CD4-positive, alpha-beta T cell treated with Interleukin-17A for 4 hours (primary cell): ENCODE measurements at places on chromosomes 2 and 18.

GRCh38 chr18:63180971-63181376, 138.6 kb downstream of the BCL2 start:
- no peak for DNase-seq

- no peak for DNase-seq
Observed at GRCh38 chr2:39609917-39610316, 55.8 kb upstream of the TMEM178A start.

DNA sequence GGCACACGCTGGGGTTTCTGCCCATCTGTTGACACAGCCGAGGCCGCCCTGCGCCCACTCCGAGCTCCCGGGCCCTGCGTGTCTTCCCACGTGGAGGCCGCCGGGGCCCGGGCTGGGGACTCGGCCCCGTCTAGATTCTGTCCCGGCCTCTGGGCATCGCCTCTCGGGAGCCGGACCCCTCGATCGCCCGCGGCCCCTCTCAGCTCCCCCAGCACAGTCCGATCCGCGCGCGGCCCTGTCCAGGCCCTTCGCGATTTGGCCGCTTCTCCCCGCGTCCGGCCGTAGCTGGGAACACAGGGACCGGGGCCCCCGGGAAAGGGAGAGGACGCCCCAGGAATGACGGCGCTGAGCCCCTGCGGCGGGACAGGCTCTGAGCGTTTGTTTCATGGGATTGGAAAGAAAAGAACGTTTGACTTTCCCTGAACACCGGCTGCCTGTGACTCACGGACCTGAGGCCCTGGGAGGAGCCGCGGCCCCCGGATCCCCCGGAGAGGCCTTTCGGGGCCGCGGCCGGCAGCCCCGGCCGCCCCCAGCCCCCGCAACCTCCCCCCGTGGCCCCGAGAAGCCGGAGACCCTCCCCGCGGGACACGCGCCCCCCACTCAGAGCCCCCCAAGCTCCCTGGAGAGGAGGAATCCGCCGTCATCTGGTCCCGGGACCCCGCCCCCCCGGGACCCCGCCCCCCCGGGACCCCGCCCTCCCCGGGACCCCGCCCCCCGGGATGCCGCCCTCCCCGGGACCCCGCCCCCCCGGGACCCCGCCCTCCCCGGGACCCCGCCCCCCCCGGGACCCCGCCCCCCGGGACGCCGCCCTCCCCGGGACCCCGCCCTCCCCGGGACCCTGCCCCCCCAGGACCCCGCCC, 62.7 kb upstream of the CTDP1 start:
- no peak for DNase-seq

DNA sequence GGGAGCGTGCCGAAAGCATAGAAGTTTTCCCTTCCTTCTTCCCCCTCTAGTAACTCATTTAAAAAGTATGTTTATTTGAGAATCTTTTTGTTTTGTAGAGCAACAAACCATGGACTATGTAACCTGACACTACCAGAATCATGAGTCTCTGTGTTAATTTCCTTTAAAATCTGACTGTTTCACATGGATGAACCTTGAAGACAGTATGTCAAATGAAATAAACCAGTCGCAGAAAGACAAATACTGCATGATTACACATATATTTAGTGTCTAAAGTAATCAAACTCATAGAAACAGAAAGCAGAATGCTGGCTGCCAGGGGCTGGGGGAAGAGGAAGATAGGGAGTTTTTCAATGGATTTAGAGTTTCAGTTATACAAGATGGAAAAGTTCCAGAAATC, 32.3 kb downstream of the PTPN2 start:
- no peak for DNase-seq

- no peak for DNase-seq
Observed at GRCh38 chr18:37471637-37472036, 94.0 kb downstream of the CELF4 start.

GRCh38 chr2:232441147-232441651, 14.8 kb upstream of the ALPI start:
- DNase-seq: no peak

GRCh38 chr2:9519250-9519649, 36.4 kb downstream of the ADAM17 start:
- no peak for DNase-seq

GRCh38 chr2:239285071-239285931, 115.5 kb downstream of the HDAC4 start:
- peak; percentile 60 for DNase-seq

DNA sequence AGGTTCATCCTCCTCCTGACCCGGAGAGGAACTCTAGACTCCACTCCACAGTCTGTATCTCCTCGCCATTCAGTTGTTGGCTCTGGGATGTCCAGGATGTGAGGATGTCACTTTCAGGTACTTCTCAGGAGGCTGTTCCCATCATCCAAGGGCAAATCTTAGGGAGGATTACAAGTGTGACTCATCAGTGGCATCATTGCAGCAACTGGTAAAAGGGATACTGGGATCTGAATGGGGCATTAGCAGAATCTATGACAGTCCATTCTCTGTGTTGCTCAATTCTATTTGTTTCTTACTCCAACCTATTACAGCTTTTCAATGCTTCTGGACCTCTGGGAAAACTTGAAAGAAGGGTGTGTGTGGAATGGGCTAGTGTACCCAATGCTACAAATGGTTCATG, 81.5 kb upstream of the FN1 start:
- no peak for DNase-seq

DNA sequence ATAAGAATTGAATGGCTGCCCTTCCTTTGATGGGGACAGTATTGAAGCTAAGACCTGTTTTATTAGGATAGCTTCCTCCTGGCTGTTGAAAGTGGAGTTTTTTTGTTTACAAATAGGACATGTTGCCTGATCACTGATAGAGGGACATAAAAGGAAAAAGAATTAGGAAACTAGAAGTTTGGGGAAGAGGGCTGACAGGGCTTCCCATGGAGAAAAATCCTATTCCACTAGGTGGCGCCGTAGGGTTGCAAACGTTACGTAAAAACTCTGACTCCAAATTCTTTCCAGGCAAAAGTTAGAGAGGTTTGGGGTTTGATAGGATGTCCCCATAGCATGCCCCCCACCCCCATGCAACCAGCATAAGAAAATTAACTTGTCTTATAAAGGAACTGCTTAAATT, 11.1 kb upstream of the RBFA start:
- no peak for DNase-seq

DNA sequence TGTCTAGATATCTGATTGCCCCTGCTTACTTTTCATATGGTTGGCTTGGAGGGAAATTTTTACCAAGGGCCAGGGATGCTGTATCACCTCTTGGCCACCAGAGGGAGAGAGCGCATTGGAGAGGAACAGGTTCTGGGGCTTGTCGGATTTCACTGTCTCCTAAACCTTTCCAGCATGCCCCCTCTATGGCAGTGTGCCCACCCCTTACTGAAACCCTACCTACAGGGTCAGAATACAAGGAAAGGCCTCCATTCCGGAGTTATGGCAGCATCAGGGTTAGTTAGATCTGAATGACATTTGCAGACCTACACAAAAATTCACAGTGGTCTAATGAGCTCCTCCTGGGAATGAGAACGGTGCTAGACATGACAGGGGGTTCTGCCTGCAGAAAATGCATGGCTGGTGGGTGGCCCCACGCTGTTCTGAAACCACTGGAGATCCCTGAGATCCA, 5.8 kb downstream of the SLC14A2 start:
- DNase-seq: peak; percentile 47

- no peak for DNase-seq
Observed at GRCh38 chr2:28475088-28475595, 20.7 kb upstream of the PLB1 start.

DNA sequence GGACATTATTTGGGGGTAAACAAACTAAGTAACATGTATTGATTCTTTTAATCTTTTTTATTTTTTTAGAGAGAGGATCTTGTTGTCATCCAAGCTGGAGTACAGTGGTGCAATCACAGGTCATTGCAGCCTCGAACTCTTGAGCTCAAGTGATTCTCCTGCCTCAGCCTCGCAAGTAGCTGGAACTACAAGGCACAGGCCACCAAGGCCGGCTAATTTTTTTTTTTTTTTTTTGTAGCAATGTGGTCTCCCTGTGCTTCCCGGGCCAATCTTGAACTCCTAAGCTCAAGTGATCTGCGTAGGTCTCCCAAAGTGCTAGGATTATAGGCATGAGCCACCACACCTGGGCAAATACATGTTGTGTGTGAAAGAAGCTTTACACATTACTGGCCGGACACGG, 29.6 kb downstream of the OLA1 start:
- no peak for DNase-seq

GRCh38 chr2:3241971-3242746, 135.5 kb downstream of the EIPR1 start:
- no peak for DNase-seq

GRCh38 chr2:72837171-72837570, 11.3 kb upstream of the EXOC6B start:
- DNase-seq: no peak

DNA sequence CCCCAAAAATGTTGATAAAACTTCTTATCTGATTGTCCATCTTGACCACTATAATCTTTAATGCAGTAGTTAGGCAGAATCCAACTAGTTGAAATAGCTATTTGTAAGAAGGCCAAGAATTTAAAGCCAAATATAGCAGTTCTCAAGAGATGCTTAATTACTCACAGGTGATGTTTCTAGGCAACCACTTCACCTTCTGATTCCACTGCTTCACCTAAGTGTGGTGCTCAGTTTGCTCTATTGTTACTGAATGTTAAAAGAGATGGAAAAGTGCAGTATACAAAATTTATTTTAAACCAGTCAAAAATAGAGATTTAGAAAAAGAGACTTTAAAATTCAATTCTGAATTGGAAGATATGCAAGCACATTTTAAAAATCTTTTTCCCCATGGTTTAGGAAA, 539.4 kb downstream of the ZNF804A start:
- no peak for DNase-seq

DNA sequence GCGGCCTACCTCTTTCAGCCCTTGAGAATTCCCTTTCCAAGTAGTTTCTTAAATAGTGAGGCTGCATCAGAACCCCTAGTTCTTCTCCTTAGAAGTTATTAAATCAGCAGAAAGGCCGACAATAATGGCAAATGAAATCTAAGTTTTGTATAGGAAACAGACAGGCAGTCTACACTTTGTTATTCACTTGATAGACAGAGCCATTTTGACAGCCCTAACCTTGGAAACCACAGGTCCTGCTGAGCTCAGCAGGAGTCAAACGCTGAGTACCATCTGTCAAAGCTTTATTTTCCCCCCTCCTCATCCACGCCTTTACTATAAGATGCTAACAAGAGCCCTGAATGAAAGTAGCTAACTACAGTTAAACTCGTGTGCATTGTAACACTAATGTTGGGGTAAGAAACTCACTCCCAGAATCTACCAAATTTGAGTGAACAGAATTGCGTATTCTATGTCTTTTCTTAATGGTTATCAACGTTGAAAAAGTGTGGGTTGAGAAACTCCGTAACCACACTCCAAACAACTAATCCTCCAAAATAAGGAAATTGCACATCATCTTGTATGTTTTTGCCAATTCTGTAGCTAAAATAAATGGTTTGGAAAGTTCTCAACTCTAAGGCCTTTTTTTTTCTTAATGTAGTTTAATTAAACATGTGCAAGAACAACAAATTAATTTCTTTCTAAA, 90.6 kb upstream of the EFEMP1 start:
- no peak for DNase-seq

DNA sequence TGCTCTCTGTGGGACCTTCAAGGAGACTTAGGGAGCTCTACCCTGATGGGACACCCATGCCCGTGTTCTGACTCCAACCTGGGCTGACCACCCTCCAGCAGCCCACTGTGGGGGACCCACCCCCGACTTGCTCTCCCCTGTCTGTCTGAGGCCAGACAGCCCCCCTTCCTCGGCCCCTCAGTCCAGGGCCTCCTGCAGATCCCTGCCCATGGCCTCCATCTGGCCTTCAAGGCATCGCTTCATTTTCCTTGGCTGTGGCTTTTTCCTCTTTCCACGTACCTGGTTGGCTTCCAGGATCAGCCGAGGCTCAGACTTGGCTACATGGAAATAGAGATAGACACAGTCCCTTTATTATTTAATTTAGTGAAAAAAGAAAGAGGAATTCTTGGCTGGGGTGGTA, 290.0 kb downstream of the CYP26B1 start:
- no peak for DNase-seq

DNA sequence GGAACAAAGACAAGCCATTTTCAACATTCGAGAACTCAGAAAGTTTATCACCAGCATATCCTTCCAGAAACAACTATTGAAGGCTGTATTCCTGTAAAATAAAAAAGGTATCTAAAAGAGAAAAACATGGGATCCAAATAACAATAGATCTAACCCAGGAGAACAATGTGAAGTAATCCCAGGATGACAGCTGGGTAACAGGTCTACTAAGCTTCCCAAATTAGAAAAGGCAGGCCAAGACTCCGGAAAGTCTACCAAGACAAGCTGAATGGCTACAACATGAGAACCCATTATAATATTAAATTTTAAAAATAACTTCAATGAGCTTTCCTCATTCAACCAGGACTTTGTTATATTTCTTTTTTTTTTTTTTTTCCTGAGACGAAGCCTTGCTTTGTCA, 6.5 kb downstream of the PIAS2 start:
- no peak for DNase-seq

DNA sequence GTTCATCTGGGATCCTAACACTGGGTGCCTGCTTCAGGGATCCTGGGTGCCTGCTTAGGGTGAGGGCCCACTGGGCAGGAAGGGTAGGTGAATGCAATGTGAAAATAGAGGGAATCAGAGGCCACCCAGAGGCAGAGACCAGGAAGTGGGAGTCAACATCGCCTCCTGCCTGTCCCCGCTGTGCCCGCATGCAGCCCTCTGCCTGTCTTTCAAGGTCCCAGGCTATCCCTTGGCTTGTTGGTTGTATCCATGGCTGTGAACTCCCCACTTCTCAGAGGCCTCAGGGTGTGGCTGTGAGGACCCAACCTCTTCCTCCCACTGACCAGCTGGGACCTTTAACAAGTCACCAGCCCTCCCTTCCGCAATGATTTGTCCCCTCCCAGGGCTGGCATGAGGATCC, 26.5 kb downstream of the PSD4 start:
- DNase-seq: no peak

- no peak for DNase-seq
Observed at GRCh38 chr18:48800466-48800865, 150.3 kb downstream of the SMAD7 start.

GRCh38 chr18:60197671-60198462, 174.7 kb downstream of the MC4R start:
- no peak for DNase-seq

DNA sequence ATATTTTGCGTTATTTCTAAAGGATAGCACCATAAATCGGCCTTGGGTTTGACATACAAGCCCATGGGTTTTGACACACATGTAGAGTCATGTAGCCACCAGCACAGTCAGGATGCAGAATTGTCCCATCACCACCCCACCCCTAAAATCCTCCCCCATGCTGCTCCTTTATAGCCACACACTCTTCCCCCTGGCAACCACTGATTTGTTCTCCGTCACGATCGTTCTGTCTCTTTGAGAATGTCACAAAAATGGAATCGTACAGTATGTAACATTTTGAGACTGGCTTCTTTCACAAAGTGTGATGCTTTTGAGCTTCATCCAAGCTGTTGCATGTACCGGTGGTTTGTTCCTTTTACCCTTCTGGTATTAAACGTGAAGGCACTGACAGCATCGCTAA, 39.1 kb downstream of the CRACDL start:
- no peak for DNase-seq

GRCh38 chr2:227010433-227010832, 153.6 kb downstream of the COL4A4 start:
- no peak for DNase-seq

GRCh38 chr2:232816657-232817056, 40.3 kb upstream of the KCNJ13 start:
- DNase-seq: no peak
